ENCODE measurements at places on chromosomes 7 and 10.

DNA sequence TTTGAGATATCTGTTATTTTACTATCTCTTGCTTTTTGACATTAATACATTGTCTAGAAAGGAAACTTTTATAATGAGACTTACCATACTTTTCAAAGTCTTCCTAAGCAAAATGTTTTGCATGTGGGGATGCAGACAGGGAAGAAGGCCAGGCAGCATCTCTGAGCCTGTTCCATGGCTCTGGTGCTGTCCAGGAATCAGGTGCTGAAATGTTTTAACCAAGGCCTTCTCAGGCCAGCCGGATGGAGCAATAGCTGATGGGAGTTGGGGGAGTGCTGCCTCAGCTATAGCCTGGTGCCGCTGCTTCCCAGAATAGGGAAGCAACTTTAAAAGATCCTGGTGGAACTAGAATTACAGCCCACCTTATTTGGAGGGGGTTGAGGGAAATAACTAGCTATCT, 38.5 kb downstream of the CRTAC1 start:
- H3K27ac ChIP-seq = no peak overlapping the region
- H3K4me1 ChIP-seq = no peaks in the 10 kb centered on the region
- no peak overlapping the region for H3K4me3 ChIP-seq
- H3K27me3 ChIP-seq = no peaks in the 10 kb centered on the region
- H3K36me3 ChIP-seq = no peaks in the 10 kb centered on the region

DNA sequence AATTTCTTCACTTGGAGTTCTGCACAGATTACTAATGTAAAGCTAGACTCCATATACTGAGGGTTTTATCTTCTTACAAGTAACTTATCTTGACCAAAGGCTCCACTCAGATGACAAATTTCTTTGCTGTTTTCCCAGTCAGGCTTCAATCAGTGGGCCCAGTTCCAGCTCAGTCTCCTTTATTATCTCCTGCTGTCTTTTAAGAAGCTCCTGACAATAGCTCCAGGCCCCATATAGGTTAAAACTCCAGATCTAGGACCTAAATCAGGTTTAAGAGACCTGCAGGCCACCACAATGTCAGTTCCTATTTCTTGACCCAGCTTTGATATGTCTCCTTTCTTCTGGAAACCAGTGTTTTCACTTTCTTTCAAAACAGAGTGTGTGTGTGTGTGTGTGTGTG, 165.2 kb downstream of the RELN start:
- no peak for DNase-seq
- no peak overlapping the region for H3K27ac ChIP-seq
- H3K36me3 ChIP-seq = no peaks in the 10 kb centered on the region

- no peak overlapping the region for H3K4me3 ChIP-seq
- no peak overlapping the region for H3K27ac ChIP-seq
- DNase-seq = no peak
- peaks cover 47% of the 10 kb centered on the region for H3K27me3 ChIP-seq
These were observed 6.7 kb upstream of the GRID1 start for GRCh38 chr10:86373251-86373650.

- H3K27ac ChIP-seq = no peak overlapping the region
- no peak for DNase-seq
- no peaks in the 10 kb centered on the region for H3K36me3 ChIP-seq
These were observed 14.2 kb upstream of the SLC35B4 start for GRCh38 chr7:134330974-134331373.

GRCh38 chr10:63120554-63120953, 12.6 kb upstream of the NRBF2 start:
- H3K27ac ChIP-seq = no peak overlapping the region
- DNase-seq = no peak
- no peaks in the 10 kb centered on the region for H3K4me1 ChIP-seq
- H3K4me3 ChIP-seq = no peak overlapping the region
- H3K36me3 ChIP-seq = no peaks in the 10 kb centered on the region

- no peak overlapping the region for H3K27ac ChIP-seq
- no peaks in the 10 kb centered on the region for H3K27me3 ChIP-seq
- no peaks in the 10 kb centered on the region for H3K36me3 ChIP-seq
- H3K4me3 ChIP-seq = no peak overlapping the region
- H3K4me1 ChIP-seq = no peaks in the 10 kb centered on the region
These were observed 53.0 kb upstream of the HGF start for GRCh38 chr7:81822811-81823210.
